Stimulated activated CD4-positive, alpha-beta T cell treated with anti-CD3 and anti-CD28 coated beads, Interleukin-1b, Interleukin-23, amount 100 ng/mL, for 4 hours (primary cell): ENCODE measurements at places on chromosomes 4 and X.

DNA sequence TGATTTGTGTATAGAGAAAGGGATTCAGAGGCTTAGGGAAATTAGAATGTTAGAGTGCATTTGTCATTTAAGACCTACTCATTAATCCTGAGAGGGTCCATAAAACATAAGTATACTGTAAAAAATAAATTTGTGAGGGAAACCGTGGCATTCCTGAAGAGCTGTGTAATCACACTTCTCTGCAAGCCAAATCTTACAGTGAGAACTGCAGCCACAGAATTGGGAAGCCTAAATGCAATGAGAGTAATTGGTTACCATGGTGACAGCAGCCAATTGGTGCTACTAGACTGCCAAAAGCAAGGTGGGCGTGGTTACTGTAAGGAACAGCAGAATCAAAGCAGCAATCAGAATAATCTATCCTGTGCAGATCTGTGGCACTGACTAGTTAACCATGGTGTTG is 345.2 kb upstream of the GRID2 start:
- no peak for DNase-seq

DNA sequence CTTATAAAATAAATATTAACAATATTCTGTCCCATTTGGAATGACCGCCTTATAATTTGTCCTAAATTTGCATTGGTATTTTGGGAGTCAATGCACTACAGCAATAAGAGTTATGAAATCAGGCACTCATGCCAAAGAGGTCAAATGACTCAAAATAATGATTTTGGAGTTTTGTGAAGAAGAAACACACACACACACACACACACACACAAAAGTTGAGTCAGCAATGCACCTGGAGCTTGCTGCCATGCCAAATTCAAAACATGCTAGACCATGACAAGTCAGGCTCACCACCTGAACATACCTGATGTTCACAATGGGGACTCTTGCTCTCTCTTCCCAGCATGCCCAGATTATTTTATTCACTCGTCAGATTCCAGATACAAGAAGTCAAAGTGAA is 56.7 kb downstream of the PROM1 start:
- DNase-seq, result no peak

GRCh38 chr4:115229873-115230272 is 116.5 kb upstream of the NDST4 start:
- no peak for DNase-seq

DNA sequence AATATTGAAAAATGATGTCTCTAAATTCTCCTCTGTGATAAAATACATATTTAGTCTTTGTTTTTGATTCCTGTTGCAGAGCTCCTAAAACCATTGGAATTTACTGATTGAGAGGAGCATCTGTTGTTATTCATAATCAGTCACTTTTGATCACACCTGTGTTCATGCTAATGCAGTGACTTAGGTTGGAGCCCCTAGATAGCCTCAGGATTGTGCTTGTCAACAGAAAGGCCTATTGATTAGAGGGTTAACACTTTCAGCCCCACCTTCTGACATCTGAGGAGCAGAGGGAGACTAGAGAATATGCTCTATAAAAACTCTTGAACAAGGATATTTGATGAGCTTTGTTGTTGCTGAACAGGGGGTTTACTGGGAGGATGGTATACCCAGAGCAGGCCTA is 409.5 kb upstream of the ADGRL3 start:
- no peak for DNase-seq

DNA sequence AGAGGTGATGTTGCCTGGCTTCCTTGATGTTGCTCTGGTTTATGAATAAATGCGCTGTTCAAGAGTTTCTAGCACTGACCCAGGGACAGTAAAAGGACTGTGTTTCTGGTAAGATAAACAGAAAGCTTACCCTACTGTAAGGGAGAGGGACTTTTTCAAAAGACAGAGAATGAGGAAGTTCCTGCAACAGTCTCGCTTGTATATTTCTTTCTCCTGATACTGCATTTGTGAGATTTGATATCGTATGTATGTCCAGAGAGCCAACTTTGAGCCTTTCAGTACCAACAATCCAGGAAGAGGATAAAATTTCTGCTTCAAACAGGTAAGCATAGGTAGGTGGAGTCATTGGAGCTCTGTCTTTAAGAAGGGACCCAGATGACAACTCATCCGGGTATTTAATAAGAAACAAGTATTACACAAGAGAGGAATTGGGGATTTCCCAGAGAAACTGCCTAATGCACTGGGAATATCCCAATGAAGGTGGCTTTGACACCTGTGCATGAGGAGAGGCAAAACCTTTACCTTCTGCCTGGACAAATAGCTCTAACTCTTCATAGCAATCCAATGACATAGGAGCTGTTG is 773 bp downstream of the DAPP1 start:
- no peak for DNase-seq

DNA sequence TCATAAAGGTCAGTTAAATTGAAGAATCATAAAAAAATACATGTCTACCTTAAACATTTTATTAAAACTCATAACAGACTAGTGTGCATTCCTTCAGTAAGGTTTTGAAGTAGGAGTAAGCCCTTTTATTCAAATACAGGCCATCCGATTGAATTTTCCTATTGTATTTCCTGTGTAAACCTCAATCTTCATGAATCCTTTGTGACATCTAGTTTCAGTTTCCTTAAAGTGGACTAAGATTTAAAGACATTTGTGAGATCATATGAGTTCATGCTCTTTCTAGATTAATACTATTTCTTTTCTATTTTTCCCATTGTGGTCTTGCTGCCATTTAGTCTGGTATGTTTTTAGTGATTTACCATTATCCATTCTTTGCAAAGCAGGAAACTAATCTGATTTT is 644.7 kb upstream of the BOD1L1 start:
- no peak for DNase-seq

GRCh38 chrX:11113731-11114130 is 2.6 kb downstream of the HCCS start:
- no peak for DNase-seq

GRCh38 chrX:97294041-97294440 is 410.3 kb downstream of the RPA4 start:
- no peak for DNase-seq

- DNase-seq, result no peak
Observed at GRCh38 chrX:10447564-10448214, 172.7 kb downstream of the MID1 start.

GRCh38 chrX:31190221-31190975 is 118.6 kb upstream of the FTHL17 start:
- no peak for DNase-seq

DNA sequence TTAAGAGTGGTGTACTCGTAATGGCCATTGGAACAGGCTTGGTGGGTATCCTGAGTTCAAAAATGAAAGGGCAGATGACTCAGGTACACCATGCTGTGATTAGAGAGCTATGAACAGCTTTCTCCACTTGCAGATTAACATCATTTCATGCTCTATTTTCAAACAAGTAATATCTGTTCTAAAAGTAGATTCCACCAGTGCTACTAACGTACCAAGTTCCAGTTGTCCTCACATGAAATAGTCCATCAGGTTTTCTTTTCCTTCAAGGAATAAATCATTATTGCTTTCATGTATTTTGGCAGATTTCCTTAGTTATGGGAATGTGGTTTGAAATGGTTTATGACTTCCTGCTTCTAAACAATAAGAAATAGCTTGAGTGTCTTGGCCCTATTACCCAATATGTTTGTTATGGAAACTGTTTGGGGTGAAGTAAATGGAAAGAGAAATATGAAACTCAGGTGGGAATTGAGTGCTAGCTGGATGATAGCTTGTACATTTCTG is 49.9 kb downstream of the PCDH7 start:
- DNase-seq, result no peak

DNA sequence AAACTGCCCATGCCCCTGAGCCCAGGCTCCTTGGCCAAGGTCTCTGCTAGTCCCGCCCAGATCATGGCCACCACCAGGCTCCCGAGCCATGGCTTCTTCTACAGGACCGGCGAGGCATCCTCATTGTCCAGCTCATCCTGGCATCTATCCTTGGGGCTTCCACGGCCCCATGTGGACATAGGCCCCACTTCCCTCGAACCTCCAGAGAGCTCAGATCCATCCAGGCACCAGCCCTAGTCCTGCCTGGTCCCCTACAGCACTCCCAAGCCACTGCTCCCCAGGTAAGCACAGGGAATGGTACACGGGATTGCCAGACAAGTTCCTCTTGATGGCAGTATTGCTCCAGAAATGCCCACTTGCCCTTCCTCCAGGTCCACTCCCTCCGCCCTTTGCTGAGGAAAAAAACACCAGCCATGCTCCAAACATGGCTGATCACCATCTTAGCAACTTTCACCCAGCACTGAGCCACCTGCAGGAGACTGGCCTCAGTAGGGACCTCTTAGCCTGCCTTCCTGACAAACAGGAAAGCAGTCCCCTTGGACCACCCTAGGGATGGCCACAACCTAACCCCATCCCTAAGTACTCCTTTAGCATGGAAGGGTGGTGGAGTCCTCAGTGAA is 272.1 kb upstream of the AGTR2 start:
- DNase-seq, result no peak

DNA sequence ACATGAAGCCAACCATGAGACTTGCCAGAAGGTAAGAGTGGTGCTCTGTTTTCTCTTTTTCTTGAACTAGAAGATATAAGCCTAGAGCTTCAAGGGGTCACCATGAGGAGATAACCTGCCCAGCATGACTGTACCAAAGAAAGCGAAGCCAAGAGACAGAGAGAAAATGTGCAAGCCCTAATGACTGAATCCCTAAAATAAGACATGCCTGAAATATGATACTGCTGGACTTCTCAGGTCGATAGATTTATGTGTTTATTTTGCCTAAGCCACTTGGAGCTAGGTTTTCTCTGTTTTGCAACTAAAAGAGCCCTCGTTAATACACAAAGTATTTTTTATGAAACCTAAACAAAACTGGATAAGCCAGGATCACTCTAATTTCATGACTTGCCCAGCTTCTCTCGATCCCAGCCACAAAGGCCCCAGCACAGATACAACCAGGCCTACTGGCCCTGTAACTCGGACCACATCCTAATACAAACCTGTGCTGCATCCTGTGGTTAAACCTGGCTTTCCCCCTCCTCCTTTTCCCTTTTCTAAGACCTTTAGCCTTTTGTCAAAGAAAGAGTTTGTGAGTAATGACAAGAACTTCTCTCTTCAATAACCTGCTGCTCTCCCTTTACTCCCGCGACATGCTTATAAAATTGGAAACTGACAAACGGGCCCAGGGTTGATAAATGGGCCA is 185.8 kb downstream of the APBB2 start:
- DNase-seq, result no peak

GRCh38 chr4:77854431-77855111 is 8.1 kb upstream of the MRPL1 start:
- no peak for DNase-seq

DNA sequence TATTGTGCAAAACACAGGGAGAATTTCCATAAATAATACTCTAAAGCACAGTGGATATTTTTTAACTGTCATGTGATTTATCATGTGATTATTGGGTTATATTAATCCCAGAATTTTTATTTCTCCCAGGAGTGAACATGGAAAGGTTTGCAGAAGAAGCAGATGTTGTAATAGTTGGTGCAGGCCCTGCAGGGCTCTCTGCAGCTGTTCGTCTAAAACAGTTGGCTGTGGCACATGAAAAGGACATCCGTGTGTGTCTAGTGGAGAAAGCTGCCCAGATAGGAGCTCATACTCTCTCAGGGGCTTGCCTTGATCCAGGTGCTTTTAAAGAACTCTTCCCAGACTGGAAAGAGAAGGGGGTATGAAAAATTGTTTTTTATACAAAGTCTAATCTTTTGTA is 10.0 kb downstream of the ETFDH start:
- DNase-seq, result no peak

- DNase-seq, result no peak
Observed at GRCh38 chr4:183478123-183478522, 26.7 kb upstream of the ING2 start.

DNA sequence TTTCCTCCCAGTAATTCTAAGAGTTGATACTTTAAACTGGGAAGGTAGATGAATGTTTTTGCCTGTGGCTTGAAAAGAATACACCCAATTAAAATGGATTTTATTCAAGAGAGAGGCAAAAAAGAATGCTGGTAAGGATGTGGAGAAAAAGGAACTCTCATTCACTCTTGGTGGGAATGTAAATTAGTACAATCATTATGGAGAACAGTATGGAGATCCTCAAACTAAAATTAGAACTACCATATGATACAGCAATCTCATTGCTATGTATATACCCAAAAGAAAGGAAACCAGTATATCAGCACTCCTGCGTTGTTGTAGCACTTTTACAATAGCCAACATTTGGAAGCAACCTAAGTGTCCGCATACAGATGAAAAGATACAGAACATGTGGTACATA is 75.2 kb downstream of the ANKRD50 start:
- no peak for DNase-seq

GRCh38 chr4:40241941-40242340 is 45.1 kb downstream of the RHOH start:
- DNase-seq, result no peak

DNA sequence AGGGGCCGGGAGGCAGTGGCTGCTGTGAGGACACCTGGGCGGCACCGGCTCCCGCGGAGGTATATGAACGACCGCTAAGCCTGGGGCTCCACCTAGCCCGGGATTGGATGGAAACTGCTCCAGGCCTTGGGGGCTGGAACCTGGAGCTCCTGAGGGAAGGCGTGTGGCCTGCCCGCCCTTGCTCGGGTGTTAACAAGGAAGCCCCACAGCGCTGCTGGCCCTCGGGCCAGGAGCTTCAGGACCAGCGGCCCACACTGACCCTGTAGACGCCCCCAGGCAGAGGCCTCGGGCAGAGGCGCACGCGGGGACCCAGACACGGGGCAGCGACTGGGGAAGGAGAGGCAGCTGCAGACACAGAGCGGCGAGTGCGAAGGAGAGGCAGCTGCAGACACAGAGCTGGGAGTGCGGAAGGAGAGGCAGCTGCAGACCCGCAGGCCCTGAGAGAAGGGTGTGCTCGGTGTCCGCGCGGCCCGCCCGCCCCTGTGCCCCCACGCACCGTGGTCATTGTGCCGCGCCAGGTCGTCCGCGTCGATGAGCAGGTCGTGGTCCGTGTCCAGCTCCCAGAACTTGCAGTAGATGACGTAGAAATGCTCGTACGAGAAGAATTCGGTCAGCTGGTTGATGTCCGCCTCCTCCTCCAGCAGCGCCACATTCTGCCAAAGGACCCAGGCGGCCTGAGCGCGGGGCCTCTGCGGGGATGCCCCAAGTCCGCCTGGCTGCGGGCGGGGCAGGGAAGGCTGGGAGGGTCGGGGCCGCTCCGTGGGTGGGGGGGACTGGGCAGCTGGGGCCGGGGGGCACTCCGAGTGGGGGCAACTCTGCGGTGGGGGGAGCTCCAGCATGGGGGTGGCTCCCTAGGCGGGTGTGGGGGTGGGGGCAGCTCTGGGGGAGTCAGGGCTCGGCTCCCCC is 26.7 kb upstream of the GTPBP6 start:
- no peak for DNase-seq

GRCh38 chr4:67452100-67452845 is 93.0 kb downstream of the CENPC start:
- no peak for DNase-seq

DNA sequence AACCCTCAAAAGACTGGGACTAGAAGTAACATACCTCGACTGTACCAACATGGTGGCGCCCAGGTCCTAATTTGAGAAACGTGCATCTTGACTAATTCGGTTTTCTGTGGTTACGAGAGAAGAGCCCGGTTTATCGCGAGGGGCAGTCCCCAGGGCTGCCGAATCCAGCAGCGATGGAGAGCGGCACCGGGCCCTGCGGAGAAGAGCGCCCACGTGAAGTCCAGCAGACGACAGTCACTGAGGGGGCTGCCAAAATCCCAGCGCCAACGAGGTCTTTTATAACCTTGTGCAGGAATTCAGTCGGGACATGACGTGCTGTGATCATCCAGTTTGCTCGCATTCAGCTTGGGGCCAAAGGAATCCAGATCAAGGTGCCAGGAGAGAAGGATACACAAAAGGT is 187.5 kb upstream of the SLITRK2 start:
- no peak for DNase-seq

GRCh38 chrX:24079411-24079810 is 24.7 kb downstream of the EIF2S3 start:
- no peak for DNase-seq
